Stimulated activated CD4-positive, alpha-beta T cell treated with anti-CD3 and anti-CD28 coated beads, Interleukin-4, amount 100 ng/mL, for 1 hour (primary cell): ENCODE measurements at places on chromosomes 6 and 20.

GRCh38 chr6:35343092-35343834, 905 bp downstream of the PPARD start:
- DNase-seq = no peak

DNA sequence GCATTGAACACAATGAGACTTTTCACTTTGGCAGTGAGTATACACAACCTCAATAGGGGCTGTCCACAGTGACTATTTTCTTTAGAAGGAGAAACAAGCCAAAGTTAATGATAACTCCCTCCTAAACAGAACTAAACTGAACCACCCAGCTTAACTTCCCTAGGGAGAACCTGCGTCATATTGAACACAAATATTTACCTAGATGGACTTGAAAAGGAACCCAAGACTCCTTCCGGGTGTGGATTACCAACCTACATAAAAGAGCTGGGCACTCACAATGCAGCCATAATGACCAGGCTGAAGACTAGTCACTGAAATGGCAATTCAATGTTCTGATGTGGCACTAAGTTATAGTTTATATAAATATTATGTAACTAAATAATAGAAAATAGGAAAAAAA, 160.6 kb downstream of the IBTK start:
- DNase-seq = no peak

DNA sequence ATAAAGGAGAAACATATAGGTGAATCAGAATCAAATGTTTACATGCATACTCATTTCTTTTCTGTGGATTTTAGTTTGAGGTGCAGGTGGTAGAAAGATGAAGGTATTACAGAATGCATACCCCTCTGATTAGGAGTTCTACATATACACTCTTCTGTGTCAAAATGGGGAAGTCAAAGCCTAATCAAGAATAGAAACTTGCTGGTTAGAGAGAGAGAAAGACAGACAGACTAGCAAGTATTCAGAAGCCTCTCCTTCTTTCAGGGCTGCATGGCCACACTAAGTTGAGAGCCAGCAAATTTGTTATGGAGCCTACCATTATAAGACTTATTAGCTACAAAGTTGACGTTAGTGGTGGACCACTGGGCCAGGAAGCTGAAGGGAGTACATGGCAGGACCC, 358.3 kb upstream of the EYS start:
- no peak for DNase-seq

DNA sequence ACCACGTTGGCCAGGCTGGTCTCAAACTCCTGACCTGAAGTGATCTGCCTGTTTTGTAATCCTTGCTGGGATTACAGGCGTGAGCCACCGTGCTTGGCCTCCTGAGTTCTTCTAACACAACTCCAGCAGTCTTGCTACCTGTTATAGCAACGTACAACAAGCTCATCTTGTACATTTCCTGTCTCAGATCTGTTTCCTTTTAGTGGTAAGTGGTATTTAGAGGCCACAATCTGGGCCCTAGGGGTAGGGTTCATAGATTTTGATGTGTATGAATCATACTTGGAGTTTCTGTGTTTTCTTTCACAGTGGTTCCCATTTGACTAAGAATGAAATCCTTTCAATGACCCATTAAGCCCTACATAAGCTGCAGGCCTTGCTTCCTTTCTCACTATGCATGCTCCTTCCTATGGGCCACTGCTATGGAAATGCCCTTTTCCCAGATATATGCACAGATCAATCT, 27.1 kb upstream of the SYNCRIP start:
- DNase-seq = no peak

DNA sequence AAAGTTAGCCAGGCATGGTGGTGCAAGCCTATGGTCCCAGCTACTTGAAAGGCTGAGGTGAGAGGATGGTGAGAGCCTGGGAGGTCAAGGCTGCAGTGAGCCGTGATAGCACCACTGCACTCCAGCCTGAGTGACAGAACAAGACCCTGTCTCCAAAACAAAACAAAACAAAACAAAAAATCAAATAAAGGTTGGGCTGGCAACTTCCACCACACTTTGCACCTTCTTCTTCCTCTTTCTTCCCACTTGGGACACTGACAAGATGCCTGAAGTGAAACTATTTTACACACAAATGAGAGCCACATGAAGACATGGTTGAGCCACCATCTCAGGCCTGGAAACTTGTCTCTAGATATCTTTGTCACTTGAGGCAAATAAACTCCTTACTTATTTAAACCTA, 53.8 kb upstream of the CCDC28A start:
- DNase-seq = no peak

- DNase-seq = no peak
Measured at GRCh38 chr6:146876271-146877151, 277.7 kb downstream of the ADGB start.

GRCh38 chr20:49259284-49259683, 18.6 kb downstream of the ZNFX1 start:
- DNase-seq = no peak

- no peak for DNase-seq
Measured at GRCh38 chr6:24064832-24065231, 61.2 kb upstream of the NRSN1 start.

DNA sequence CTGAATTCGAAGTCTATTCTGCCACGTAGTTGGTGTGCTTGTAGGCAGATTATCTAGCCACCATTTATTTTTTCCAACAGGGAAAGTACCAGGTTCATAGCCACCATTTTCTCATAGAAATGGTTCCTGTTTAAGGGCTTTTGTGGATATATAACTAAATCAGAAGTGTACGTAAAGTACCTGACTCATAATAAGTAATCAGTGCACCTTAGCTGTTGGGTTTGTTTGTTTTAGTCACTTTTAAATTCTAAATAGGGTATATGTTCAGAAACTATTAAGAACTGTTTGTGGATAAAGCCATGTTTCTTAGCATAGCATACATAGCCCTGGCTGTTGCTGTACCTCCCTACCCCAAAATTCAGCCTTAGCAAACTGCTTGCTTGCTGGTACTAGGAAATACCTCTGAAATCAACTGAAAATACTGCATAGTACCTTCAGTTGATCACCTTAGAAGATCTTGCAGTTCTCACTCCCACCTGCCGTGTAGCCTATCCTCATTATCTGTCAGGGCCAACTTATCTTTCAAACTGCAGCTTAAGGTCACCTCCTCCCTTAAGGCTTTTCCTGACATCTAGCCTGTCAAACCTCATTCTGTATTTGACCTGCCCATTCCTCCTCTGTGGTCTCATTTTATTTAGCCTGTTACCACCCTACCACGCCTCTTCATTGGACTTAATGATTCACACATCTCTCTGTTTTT, 44.6 kb upstream of the COL10A1 start:
- no peak for DNase-seq

- no peak for DNase-seq
Measured at GRCh38 chr6:74645108-74645849, 560.6 kb downstream of the COL12A1 start.

- DNase-seq = no peak
Measured at GRCh38 chr20:48892891-48893290, 28.6 kb upstream of the ARFGEF2 start.

- DNase-seq = no peak
Measured at GRCh38 chr20:20695250-20695816, 17.1 kb downstream of the RALGAPA2 start.

DNA sequence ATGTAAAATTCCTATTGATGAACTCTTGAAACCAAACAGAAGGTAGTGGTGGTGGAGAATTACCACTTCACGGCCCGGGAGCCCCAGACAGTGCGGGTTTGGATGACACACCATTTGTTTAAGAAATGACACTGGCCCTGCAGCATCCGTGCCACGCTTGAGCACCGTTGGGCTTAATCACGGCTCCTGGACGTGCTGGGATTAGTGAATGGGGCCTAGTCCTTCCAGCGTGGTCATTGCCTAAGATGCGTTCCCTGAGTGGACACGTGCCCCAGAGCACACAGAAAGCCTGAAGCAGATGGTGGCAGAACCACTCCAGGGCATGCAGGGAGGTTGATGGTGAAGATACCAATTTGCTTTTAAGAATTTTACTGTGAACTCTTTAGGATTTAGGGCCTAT, 14.5 kb downstream of the STX16 start:
- no peak for DNase-seq
